Activated naive CD8-positive, alpha-beta T cell treated with anti-CD3 and anti-CD28 coated beads, Interleukin-2, amount 10 ng/mL, durations not matched to agents 7 days and 5 days (primary cell): ENCODE measurements at places on chromosomes 12 and 14. TPM values are rescaled to one million over a fixed set of nuclear protein-coding genes. Genes with fewer than 3 reads are reported as not detected.

- H3K27me3 ChIP-seq = peaks cover 8% of the 10 kb centered on the region
- H3K4me3 ChIP-seq = no peak overlapping the region
- peaks cover 20% of the 10 kb centered on the region for H3K4me1 ChIP-seq
- no peak overlapping the region for H3K27ac ChIP-seq
- H3K36me3 ChIP-seq = peaks cover 7% of the 10 kb centered on the region
- no peak for DNase-seq
Observed at GRCh38 chr14:24280797-24281460, 9.5 kb upstream of the RABGGTA start.

GRCh38 chr12:94208622-94208966 is 60.2 kb downstream of the PLXNC1 start:
- peaks cover 52% of the 10 kb centered on the region for H3K4me1 ChIP-seq
- H3K27me3 ChIP-seq = no peaks in the 10 kb centered on the region
- peak overlapping the region; percentile 90 for H3K27ac ChIP-seq
- peaks cover 40% of the 10 kb centered on the region for H3K36me3 ChIP-seq
- no peak for DNase-seq

- no peaks in the 10 kb centered on the region for H3K36me3 ChIP-seq
- no peak for DNase-seq
- H3K27ac ChIP-seq = no peak overlapping the region
- H3K27me3 ChIP-seq = no peaks in the 10 kb centered on the region
- H3K4me1 ChIP-seq = no peaks in the 10 kb centered on the region
- H3K4me3 ChIP-seq = no peak overlapping the region
Observed at GRCh38 chr12:19307451-19307850, 131.8 kb upstream of the AEBP2 start.

DNA sequence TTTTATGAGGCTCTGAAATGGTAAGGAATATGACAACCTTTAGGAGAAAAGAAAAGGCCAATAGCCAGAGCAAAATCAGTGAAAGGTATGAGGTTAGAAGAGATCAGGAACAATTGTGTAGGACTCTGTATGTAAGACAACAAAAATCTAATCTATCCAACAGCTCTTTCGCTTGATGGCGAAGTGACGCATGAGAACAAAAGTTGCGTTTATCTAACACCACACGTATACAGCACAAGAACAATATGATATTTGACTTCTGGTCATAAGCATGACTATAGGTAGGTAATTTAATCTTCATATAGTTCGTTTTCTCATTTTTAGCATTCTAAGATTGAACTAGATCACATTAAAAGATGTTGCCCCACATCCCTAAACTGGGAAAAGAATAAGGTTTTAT is 1.5 kb downstream of the CLECL1 start:
- DNase-seq = no peak
- H3K4me3 ChIP-seq = peak overlapping the region; percentile 58
- H3K27me3 ChIP-seq = no peaks in the 10 kb centered on the region
- peaks cover 11% of the 10 kb centered on the region for H3K36me3 ChIP-seq
- H3K27ac ChIP-seq = peak overlapping the region; percentile 35

DNA sequence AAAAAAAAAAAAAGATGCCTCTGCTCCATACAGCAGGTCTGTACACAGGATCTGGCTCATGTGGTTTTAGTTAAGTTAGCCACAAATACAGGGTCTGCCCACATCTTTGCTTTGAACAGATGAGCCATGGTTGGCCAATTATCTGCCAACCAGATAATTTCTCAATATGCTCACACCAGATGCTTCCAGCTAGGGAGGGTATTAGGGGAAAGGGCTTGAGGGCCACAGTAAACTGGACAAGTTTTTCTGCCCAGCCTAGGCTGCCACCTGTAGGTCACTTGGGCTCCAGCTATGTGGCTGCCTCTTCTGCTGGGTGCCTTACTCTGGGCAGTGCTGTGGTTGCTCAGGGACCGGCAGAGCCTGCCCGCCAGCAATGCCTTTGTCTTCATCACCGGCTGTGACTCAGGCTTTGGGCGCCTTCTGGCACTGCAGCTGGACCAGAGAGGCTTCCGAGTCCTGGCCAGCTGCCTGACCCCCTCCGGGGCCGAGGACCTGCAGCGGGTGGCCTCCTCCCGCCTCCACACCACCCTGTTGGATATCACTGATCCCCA is 776 bp downstream of the RDH5 start:
- DNase-seq = no peak
- no peak overlapping the region for H3K4me3 ChIP-seq
- no peak overlapping the region for H3K27ac ChIP-seq
- H3K27me3 ChIP-seq = no peaks in the 10 kb centered on the region

The USP44 gene
- 28.8 TPM for total RNA-seq

DNA sequence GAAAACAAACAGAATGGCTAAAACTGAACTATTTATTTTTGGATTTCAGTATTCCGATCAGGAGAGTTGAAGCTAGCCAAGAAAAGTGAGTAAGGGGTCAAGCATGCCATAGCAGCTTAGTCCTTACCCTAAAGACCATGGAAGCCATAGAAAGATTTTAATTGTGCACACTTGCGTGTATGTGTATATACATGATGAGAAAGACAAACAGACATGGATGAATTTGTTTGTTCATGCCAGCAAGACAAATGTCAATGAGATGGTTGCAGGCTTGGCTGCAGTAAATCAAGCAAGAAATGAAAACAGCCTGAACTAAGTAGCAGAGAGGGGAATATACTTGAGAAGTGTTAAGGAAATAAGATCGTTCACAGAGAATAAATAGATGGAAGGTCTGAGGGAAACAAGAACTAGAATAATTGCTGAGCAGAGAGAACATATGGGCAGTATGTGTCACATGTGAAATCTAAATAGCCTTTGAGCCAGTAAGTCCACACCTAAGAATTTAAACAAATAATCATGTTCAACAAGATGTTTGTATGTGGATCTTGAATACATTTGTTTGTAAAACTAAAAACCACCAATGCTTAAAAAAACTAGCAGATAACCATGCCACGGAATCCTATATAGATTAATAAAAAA is 14.8 kb downstream of the SNW1 start:
- peaks cover 4% of the 10 kb centered on the region for H3K4me1 ChIP-seq
- no peaks in the 10 kb centered on the region for H3K27me3 ChIP-seq
- peaks cover 43% of the 10 kb centered on the region for H3K36me3 ChIP-seq
- no peak overlapping the region for H3K4me3 ChIP-seq
- H3K27ac ChIP-seq = no peak overlapping the region

DNA sequence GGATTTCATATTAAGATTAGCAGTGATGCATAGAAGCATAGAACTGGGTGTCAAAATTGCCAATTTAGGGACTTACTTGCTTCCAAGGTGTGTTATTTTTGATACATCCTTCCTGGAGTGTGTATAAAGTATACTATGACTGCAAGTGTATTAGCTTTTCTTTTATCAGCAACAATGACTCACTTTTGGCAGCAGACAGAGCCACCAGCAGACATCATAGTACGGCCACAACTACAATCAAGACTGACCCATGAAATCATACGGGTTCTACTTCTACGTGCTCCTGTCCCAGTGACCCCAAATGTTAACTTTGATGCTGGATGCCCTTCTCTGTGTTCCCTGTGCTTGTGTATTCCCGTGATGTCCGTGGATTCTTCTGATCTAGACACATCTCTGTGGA is 443.9 kb downstream of the TMEM132D start:
- H3K4me1 ChIP-seq = no peaks in the 10 kb centered on the region
- no peak for DNase-seq
- H3K4me3 ChIP-seq = no peak overlapping the region
- H3K27ac ChIP-seq = no peak overlapping the region
- no peaks in the 10 kb centered on the region for H3K27me3 ChIP-seq

DNA sequence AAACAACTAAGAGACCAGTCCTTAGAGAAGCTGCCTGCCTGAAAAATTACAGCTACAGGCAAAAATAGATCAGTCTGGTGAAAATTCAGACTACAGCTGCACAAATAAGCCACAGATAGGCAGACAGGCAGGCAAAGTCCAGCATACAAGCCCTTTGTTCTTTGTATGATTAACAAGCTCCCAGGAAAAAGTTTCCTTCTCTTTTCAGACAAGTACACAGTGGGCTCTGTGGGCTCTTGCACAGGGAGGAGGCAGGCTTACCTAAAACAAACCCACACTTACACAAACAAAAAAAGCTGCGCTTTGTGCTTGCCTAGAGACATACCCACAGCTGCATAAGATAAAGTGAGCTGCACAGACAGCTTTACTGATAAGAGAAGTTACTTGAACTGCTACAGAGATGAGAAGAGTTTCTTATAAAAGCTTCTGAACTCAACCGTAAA is 7.7 kb downstream of the OR6C68 start:
- no peak overlapping the region for H3K27ac ChIP-seq
- no peaks in the 10 kb centered on the region for H3K4me1 ChIP-seq
- no peak overlapping the region for H3K4me3 ChIP-seq

- H3K4me3 ChIP-seq = no peak overlapping the region
- no peak for DNase-seq
- H3K36me3 ChIP-seq = no peaks in the 10 kb centered on the region
- no peak overlapping the region for H3K27ac ChIP-seq
- H3K4me1 ChIP-seq = no peaks in the 10 kb centered on the region
- H3K27me3 ChIP-seq = peaks cover 3% of the 10 kb centered on the region
Observed at GRCh38 chr14:76337635-76338545, 38.0 kb upstream of the ESRRB start.

DNA sequence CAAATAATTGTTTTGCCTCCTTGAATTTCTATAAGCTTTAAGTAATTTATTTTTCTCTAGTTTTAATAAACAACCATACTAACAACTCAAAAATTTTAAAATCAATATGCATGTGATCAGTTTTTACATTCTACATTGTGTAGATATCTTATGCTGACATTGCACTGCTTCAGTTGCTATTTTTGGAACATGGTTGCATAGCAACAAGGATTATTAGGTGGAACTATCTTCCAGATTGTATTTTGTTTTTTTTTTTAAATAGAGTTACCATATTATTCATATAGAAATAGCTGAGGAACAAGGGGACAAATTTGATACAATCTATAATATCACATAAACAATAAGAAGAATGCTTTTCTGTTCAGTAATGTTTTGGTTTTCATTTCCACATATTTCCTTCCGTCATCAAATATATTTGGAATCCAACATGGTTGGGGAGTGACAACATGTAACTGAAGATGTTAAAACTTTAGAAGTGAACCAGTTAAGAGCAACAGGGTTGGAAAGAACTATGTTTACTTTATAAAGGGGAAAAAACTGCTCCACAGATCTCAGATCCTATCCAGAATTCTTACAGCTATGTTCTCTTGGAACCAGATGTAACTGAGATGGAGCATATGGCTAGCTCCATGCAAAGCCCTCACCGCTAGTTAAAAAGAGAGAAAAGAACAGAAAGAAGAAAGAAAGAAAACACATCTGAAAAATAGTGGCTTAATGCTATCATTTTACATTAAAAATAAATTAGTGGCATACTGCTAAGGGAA is 235.5 kb downstream of the NELL2 start:
- no peak overlapping the region for H3K4me3 ChIP-seq
- no peaks in the 10 kb centered on the region for H3K4me1 ChIP-seq
- DNase-seq = no peak
- H3K36me3 ChIP-seq = peaks cover 35% of the 10 kb centered on the region
- no peaks in the 10 kb centered on the region for H3K27me3 ChIP-seq

DNA sequence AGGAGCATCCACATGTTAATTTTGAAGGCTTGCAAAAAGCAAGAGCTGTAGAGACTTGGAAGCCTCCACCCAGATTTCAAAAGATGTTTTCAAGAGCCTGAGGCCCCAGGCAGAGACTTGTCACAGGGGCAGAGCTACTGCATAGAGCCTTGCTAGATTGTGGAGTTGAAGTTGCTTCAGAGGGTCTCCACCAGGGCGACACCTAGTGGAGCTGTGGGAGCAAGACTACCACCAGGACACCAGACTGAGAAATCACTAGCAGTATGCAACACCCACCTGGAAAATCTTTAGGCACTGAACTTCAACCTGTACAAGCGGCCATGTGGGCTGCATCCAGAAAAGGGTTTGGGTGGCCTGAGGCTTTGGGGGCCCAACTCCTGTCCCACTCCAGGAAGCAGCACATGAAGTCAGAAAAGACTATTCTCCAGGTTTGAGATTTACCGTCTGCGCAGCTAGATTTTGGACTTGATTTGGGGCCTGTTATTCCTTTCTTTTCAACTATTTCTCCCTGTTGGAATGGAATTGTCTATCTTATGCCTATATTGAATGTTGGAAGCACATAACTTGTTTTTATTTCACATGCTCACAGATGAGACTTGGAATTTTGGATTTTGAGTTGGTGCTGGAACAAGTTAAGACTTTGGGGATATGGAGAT is 508.6 kb downstream of the FLRT2 start:
- H3K4me1 ChIP-seq = no peaks in the 10 kb centered on the region
- no peak overlapping the region for H3K27ac ChIP-seq
- no peaks in the 10 kb centered on the region for H3K27me3 ChIP-seq
